Mesothelial cell of epicardium (in vitro differentiated cells): ENCODE measurements at places on chromosomes 6 and 20.

DNA sequence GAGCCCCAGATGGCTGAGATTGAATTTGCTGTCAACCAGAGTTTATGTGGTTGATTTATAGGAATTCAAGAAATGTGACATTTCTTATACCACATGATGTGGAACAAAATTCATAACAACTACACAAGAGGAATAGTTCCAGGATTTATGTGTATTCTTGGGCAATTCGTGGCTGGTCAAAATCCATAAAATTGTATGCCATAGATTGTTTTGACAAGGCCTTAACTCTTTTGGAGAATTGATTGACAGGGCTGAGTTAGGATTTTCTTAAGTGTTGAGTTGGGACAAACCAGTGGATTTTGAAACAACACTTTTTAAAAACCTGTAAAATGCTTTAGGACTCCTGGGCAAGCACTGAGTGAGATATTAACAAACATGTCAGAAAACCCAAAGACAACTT lies 19.4 kb upstream of the SLC2A12 start:
- DNase-seq: no peak

GRCh38 chr6:145891565-145891964 lies 72.6 kb downstream of the SHPRH start:
- no peak for DNase-seq

DNA sequence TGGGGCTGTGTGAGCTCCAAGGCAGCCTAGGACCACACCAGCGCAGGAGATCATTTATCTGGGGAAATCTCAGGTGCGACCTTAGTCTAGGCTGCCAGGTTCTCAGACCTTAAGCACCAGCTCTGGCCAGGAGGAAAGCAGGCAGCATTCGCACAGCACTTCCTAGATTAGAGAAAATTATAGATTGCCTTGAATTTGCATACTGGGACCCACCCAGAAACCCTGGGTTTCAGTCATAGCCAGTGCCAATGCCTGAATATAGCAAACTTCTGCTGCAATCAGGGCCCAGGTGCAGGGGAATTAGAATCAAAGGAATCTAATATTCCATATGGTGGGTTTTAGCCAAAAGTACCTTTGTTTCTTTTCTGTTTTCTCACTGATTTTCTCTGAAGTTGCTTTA lies 204.3 kb upstream of the CST7 start:
- no peak for DNase-seq

- DNase-seq: no peak
Measured at GRCh38 chr6:98590136-98590681, 244.2 kb upstream of the POU3F2 start.

DNA sequence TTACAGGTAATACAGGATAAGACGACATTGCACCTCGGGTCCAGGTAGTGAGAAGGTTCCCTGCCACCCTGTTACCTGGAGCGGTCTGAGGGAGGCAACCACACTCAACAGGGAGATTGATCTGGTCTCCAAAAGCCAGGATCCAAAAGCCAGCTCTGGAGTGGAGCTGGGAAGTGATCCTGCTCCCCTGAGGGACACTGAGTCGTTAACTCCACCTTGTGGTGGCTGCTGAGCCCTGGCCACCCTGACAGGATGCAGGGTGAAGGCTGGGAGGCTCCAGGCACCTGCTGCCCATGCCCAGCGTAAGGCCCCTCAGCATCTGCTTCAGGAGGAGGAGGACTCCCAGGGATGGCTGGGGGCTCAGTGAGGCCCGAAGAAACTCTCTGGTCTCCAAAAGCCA lies 38.7 kb upstream of the SLC22A2 start:
- no peak for DNase-seq

DNA sequence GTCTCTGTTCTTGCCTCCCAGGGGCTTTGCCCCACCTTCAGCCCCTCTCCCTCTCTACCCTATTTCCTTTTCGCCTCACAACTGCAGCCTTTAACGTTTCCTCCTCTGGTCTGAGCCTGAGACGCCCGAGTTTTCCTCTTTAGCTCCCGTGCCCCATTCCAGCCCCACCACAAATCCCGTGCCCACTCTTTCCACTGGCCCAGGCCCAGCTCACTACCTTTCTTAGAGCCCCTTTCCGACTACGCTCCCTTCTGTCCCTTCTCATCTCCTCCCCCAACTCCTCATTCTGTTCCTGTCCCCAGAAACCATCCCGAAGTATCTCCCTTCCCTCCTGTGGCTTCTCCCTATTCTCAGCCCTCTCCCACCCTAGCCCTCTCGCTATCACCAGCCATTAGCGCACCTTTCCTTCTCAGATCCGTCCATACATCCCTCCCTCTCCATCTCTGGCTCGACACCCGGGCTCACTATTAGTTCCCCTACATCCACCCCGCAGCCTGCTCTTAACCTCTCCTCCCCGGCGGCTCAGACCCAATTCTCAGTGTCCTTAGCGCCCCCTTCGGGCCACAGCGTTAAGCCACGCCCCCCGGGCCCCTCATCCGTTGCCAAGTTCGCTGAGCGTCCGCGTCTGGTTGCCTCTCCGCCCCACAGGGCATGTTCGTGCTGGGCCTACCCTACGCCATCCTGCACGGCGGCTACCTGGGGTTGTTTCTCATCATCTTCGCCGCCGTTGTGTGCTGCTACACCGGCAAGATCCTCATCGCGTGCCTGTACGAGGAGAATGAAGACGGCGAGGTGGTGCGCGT lies 2.7 kb downstream of the SLC32A1 start:
- DNase-seq: peak; percentile 67

DNA sequence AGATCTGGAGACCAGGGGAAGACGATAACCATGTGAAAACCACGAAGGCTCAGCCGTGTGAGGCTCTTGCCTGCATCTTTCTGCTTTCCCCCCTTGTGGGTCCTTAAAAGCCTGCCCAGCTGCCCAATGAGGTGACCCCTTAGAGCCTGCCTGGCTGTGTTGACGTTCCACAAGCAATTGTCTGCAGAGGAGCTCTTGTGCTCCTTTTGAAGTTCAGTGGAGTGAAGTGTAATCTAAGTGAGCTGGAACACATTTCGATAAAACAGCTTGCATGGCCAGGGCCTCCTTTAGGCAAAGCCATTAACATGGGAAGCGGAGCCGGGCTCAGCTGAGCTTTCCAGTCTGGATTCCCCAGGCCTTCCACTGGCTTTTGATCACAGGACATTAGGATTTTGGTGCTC lies 27.3 kb upstream of the TCP11 start:
- no peak for DNase-seq

DNA sequence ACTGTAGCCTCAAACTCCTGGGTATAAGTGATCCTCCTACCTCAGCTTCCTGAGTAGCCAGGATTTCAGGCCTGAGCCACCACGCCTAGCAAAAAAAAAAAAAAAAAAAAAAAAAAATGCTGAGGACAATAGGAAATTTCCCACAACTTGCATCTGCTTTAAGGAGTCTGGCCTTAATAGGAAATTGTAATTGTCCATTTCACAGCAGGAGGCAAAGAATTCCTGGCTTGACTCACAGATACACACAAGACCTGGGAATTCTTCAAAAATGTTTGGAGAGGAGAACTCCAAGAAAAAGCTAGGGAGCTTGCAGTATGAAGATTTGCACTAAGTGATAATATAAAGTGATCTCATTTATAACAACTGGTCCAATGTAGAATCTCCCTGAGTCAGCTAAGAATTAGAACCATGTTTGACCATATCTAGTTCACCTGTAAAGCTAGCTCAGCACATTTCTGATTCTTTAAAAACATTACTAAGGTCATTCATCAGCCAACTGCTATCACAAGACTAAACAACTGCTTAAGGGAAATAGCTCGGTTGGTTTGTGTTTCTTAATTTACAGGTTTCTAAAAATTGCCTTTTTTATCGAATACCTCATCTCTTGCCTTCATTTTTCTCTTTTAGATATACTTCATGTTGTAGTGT lies 80.2 kb upstream of the SLC2A12 start:
- DNase-seq: no peak

DNA sequence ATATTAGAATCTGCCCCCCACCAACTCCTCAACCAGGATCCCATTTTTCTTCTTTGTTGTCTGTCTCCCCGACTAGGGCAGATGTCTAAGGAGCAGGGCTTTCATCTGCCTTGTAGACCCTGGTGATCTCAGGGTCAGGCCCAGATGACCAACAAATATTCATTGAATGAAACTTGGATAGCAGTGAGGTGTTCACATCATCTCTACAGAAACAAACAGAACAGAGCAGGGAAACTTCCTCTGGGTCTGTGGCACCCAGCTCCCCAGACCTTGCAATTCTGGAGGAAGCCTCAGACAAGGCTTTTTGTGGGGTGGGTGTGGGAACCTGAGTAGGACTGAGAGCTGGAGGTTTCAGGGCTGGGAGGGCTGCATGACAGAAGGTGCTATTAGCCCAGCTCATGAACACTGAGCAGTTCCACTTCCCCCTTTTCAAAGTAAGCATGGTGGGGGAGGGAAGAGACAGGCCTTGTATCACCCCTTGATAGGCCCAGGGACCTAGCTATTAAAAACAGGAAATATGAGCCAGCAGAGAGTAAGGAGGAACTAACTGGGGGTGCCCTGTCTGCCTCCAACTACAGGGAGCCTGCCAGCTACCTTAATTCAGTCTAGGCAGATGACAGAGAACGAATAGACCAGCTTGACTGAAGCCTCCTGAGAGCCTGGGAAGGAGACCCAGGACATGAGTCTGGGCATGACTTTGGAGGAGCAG lies 37.3 kb upstream of the TOP1 start:
- DNase-seq: no peak

DNA sequence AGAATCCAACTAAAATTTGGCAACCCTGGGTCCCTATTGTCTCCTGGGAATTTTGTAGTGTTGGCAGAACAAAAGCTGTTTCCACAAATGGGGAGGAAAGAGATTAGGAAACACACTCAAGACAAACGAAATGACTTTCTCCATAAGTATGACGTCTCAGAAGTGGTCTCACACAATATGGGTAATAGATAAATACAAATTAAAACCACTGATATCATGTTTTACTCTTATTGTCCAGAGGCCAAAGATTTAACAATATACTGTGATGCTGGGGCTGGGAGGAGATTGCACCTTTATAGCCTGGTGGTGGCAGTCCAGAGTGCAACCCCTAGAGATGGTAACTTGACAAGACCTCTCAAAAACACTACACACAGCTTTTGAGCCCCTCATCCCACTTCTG lies 18.6 kb downstream of the FKBP1A start:
- no peak for DNase-seq

- no peak for DNase-seq
Measured at GRCh38 chr6:95511404-95511803, 65.9 kb upstream of the MANEA start.

DNA sequence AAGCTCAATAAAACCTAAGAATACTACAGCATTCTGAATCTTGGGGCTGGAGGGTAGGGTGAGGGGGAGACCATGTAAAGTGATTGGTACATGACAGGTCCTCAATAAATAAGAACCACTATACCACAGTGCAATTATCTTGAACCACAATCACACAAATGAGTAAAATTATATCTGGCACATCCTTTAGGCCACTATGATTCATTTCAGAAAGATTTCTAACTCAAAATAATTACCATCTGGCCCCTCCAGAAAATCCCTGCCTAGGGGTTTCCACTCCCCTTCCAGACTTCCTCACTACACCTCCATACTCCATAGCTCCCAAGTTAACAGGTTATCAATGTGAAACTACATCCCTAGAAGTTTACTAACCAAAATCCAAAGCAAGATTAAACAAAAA lies 19.7 kb downstream of the AKIRIN2 start:
- no peak for DNase-seq

DNA sequence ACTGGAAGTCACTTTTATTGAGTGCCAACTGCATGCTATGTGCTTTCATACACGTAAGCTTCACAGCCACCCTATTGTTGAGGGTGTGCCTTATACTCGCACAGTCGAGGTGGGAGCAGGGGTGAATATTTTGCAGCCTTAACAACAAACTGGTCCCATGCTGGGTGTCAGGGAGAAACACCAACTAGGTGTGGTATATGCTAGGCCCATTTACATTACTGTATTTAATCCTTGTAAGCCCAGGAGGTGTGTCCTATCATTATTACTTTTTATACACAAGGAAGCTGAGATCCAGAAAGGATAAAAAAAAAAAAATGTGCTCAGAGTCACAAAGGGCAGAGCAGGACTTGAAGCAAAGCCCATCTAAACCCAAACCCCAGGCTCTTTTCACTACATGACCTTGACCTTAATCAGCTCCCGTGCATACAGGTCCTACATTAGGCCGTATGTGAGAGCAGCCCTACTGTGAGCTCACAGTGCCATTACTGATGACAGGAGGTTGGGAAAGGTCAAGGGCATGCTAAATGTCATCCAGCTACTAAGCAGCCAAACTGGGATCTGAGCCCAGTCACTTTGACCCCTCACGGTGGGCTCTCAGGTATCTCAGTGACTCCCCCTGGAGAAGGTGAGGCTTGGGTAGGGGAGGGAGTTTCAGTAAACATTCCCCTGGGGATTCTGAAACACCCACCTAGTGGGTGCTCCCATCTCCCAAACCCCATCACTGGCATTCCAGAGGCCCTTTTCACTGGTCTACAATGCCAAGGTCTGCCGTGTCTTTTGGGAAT lies 61.7 kb downstream of the BFSP1 start:
- no peak for DNase-seq

DNA sequence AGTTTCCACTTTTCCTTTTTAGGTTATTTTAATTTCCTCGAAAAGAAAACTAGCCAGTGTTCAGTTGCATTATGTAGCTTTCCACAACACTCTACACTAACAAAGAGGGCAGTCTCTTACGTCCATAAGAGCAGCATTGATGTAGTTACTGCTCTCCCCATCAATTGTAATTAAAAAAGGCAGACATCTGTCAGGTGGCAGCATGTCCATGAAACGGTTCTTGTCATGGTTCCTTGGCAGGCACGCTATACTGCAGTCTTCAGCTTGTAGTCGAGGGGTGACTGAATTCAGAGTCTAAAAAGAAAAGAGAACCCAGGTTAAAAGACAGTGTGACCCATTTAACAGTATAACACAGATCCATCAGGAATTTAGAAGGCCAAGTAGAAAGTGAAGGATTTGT lies 80.1 kb upstream of the THEMIS start:
- DNase-seq: no peak

- no peak for DNase-seq
Measured at GRCh38 chr6:90787446-90787845, 200.6 kb upstream of the MAP3K7 start.

GRCh38 chr6:42017021-42017643 lies 33.2 kb upstream of the TAF8 start:
- no peak for DNase-seq

GRCh38 chr6:122654012-122654411 lies 43.8 kb downstream of the PKIB start:
- no peak for DNase-seq
